ENCODE measurements at places on chromosomes 2 and 18.

- DNase-seq, result no peak
These were observed 79.0 kb downstream of the EDAR start for GRCh38 chr2:108910011-108910431.

GRCh38 chr2:69715964-69716363, 26.0 kb upstream of the ANXA4 start:
- DNase-seq, result no peak

DNA sequence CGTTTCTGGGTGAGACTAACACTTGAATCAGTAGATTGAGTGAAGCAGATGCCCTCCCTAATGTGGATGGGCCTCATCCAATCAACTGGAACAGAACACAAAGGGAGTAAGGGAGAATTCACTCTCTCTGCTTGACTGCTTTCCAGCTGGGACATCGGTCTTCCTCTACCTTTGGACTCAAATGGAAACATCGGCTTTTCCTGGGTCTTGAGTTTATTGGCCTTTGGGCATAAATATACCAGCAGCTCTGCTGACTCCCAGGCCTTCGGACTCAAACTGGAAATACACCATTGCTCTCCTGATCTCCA, 311.6 kb downstream of the STK39 start:
- no peak for DNase-seq

DNA sequence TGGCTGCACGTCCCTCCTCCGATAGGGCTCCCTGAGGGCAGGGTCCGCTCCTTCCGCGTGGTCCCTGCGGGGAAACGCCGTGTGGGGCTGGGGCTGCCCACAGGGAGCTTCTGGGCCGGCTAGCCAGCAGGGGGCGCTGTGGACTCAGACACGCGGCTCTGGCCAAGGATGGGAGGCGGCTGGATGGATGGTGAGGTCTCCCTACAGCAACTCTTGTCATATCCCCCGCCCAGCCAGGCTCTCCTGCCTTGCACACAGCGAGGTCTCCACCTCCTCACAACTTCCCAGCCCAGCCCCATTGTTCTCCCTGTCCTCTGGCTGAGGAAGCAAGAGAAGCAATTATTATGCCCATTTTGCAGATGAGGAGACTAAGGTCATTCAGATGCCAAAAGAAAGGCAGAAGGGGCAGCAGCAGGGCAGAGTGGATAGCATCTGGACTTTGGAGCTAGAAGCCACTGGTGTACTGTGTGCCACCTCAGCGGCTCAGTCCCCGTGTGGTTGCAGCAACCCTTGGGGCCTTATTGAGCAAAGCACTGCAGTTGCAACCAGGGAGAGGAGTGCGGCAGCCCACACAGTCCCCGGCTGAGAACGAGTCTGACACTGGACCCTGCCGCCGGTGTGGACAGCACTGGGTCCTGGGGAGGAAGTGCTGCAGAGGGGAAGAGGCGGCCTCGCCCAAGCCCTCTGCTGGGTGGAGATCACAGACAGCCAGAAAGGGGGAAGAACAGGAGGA, 99.0 kb downstream of the ZFP36L2 start:
- DNase-seq, result peak; percentile 86

DNA sequence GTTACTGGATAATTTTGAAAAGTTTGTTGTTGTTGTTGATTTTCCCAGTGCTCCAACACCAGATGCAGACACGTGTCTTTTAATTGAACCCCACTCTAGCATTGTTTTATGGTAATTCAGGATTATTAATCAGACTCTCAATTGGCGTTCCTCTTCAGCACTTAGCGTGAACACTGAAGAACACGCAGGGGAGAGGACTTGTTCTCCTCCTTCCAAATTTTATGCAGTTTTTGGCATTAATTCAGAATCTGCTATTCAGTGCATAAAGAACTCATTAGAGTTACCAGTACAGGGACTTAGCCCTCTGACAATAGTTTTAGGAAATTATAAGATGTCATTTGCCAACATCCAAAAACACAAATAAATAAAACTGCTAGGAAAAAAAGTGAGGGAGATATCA, 75.5 kb downstream of the SNTG2 start:
- DNase-seq, result no peak

- no peak for DNase-seq
These were observed 21.6 kb upstream of the GYPC start for GRCh38 chr2:126634273-126634861.

GRCh38 chr2:10787176-10787968, 25.2 kb downstream of the PDIA6 start:
- no peak for DNase-seq

- no peak for DNase-seq
These were observed 32.6 kb upstream of the KCMF1 start for GRCh38 chr2:84938194-84938879.

DNA sequence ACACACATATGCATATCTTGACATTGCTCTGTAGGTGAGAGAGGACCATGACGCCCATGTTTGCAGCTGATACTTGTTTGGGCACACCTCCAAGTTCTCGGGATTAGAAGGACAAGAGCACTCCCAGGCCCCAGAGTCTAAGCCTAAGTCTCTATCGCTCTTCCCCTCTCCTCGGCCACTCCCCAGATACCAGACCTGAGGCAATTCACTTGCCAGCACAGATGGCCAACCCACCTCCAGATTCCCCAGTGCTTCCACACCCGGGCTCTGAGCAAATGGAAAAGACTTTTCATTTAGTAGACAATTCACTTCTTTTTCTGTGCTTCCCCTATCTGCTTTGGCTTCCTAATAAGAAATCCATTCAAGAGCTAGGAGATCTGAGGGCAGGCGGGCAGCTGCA, 32.9 kb downstream of the EHD3 start:
- no peak for DNase-seq

DNA sequence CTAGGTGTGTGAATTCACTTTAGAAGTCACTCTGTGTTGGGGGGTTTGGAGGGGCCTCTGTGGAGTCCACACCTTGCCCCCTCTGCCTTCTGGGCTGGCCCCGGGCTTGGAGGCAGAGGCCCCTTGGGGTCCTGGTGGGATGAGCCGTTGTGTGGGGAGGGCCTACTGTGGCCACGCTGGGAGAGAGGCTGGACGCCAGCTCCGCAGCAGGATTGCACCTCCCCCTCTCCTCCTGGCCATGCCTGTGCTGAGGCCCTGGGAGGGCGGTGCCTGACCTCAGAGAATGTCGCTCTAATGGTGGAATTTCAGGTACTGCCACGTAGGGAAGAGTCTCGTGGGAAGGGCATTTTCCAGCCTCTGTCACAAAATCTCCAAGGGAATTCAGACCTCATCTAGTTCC, 237.0 kb downstream of the ATAD2B start:
- no peak for DNase-seq

- peak; percentile 63 for DNase-seq
These were observed 617 bp downstream of the CCDC142 start for GRCh38 chr2:74481961-74482800.

DNA sequence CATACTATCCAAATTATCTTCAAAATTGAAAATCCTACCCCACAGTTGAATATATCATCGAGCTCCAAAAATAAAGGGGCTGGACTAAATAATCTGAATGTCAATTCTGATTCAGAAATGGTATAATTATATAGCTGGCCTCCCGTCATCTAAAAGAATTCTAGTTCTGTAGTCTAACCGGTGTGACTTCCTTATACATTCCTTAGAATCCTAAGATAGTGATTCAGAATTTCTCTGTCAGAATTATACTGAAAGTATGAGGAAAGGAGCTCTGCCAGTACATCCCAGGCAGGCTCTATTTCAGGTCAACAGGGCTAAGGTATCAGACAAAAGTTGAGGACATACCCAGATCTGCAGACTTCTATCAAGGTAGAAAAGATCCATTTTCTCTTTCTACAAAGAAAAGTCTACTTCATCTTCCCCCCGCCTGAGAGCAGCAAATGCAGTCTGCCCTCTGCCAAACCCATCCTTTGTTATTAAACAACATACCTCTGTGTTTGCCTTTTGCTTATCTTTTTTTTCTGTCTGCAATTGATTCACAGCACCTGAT, 128.5 kb downstream of the METTL4 start:
- DNase-seq, result no peak

- DNase-seq, result no peak
These were observed 238.8 kb downstream of the ZNF407 start for GRCh38 chr18:74836296-74837139.

GRCh38 chr2:9702604-9703084, 71.8 kb upstream of the YWHAQ start:
- DNase-seq, result no peak

DNA sequence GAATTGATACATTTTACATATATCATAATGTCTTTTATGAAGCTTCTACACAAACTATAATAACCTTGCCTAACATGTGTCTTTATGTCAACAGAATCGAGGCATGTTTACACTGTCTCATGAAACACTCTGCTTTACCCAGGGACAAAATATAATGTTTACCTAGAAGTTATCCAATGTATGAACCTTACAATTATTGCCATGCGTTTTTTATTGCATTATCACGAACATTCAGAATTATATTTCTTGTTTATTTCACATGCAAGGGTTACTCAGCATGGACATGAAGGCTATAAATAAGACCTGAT, 19.8 kb downstream of the LONRF2 start:
- DNase-seq, result no peak

GRCh38 chr2:138724327-138724726, 55.9 kb downstream of the NXPH2 start:
- DNase-seq, result no peak

DNA sequence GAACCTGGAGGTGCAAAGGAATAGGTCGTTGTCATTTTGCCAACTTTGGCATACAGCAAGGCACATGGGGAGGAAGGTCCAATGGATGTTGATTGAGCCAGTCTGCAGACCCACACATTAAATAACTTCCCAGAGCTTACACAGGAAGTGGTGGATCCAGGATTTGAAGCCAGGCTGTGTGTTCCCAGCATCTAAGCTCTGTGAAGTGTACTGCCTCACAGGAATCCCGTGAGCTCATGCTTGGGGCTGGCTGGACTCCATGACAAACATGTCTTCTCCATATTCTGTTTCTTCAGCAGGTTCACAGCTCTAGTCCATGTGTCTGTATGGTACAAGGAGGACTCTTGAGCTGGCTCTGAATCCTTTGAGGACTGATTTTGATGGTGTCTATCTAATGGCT, 63.9 kb downstream of the KLHL29 start:
- DNase-seq, result no peak

GRCh38 chr2:179332903-179333302, 68.3 kb upstream of the SESTD1 start:
- DNase-seq, result no peak

All from germinal center (tissue), 1 donor.